Thymus (tissue), 14 donors: ENCODE measurements at places on chromosomes 16 and 17.

DNA sequence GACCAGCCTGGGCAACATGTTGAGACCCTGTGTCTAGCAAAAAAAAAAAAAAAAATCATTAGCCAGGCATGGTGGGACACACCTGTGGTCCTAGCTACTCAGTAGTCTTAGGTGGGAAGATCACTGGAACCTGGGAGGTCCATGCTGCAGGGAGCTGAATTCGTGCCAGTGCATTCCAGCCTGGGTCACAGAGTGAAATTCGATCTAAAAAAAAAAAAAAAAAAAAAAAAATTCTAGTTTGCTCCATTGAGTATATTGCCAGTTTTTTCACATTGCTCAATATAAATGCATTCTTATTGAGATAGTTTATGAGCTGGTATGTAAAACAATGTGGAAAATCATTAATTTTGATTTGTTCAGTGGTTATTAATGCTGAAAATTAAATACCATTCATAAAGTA is 52.0 kb downstream of the ABHD15 start:
- DNase-seq, result no peak

DNA sequence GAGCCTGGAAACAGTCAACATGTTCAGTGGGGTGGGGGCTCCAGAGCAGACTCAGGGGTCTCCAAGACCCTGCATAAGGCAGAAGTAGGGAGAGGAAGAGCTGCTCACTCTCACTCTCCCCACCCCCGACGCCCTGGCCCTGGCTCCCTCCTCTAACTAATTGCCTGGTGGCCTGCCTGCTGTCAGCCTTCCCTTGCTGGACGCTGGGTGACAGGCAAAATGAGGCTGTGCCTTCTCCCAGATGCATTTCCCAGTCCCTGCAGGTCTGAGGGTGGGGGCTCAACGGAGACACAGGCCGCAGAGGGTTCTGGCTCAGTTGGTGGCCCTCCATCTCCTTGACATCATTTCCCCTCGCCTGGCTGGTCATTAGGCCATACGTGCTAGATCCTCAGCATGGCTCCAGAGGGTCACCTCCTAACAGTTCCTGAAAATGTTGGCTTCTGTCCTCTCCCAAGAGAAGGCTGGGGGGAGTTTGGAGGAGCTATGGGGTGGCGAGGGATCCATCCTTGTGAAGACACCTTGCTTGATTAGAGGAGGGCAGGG is 1.4 kb downstream of the FMNL1 start:
- no peak for DNase-seq

- DNase-seq, result no peak
Observed at GRCh38 chr17:36823850-36824677, 113.2 kb upstream of the LHX1 start.

DNA sequence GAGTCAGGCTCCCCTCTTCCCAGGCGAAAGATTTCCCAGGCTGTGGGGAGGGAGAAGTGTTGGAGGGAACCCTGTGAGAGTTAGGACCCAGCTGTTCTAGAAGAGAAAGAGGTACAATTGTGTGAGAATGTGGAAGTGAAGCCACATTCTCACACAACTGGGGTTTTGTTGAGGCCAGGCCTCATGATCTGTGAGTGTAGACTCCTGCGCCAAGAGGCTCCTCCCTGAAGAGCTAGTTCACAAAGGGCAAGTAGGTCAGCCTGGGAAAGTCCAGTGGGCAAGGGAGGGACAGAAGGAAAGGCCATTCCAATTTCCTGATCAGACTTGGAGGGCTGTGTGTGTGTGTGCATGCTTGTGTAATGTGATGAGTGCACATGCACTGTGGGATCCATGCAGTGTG is 15.2 kb downstream of the CD300LF start:
- DNase-seq, result no peak

DNA sequence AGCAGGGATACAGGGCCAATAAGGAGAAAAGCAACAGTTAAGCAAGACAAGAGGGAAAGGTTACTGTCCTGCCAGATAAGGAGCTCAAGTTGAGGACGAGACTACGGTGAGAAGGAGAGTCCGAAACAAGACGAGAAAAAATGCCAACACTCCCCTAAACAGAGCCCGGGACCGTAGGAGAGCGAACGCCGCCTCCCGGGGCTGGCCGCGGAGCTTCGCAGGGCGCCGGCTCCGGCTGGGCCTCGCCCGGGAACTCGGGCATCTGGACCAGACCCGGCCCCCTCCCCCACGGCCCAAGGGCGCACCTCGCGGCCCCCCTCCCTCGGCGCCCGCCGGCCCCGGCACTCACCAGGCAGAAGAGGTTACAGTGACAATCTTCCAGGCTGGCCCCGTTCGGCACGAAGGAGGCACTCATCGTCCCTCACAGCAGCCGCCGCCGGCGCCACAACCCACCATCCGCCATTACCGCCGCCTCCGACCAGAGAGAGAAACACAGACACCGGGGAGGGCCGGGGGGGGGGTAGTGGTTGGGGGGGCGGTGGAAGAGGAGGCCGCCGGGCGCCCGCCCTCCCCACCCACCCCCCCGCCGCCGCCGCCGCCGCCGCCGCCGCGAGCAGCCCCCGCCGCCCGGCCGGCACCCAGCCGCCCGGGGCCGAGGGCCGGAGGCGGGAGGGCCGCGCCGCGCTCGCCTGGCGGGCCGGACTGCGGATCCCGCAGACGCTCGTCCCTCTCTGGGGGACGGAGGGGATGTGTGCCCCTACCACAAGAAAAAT is at the start of gene MED13:
Gene MED13, minus strand, starts transcription at position 488 of the 773 bp plus-strand sequence. Its CDS starts 73 bp downstream, at position 415.
- peak; percentile 47 for DNase-seq

GRCh38 chr16:24635900-24636610 is 93.4 kb upstream of the TNRC6A start:
- no peak for DNase-seq

GRCh38 chr16:72844225-72844920 is 203.6 kb downstream of the ZFHX3 start:
- DNase-seq, result no peak

GRCh38 chr16:25575363-25575762 is 116.4 kb upstream of the HS3ST4 start:
- no peak for DNase-seq

DNA sequence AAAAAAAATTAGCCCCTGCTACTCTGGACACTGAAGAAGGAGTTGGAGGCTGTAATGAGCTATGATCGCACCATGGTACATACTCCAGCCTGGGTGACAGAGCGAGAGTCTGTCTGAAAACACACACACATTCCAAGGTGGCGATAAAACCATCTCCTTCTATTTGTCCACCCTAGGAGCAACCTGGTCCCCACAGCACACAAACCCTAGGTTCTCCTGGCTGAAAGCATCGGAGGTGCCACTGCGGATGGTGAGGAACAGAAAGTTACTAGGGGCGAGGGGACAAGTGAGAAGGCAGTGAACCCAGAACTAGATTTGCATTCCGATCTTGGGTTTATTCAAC is 1.4 kb upstream of the ECI1 start:
- DNase-seq, result no peak

GRCh38 chr17:74153821-74154430 is 49.6 kb upstream of the RPL38 start:
- no peak for DNase-seq

- DNase-seq, result no peak
Observed at GRCh38 chr16:79439901-79440300, 160.6 kb downstream of the MAF start.

DNA sequence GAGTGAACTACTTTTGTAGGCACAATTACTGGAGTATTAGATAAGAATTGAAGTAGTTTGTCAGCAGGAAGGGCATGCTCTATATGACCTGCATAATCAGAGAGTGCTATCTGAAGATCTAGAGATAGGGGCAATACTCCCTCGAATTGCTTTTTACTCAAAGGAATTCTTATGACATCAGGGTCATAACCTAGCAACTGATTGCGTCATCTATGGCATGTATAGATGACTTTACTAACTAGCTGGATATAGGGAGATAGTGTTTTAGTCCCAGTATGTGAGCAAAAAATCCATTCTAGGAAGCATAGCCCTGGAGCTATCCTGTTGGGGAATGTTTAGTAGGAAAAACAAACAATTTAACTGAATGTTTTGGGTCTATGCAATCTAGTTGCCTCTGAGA is 109.5 kb upstream of the ZNF267 start:
- no peak for DNase-seq

GRCh38 chr17:51228161-51228560 is 31.7 kb downstream of the MBTD1 start:
- no peak for DNase-seq

DNA sequence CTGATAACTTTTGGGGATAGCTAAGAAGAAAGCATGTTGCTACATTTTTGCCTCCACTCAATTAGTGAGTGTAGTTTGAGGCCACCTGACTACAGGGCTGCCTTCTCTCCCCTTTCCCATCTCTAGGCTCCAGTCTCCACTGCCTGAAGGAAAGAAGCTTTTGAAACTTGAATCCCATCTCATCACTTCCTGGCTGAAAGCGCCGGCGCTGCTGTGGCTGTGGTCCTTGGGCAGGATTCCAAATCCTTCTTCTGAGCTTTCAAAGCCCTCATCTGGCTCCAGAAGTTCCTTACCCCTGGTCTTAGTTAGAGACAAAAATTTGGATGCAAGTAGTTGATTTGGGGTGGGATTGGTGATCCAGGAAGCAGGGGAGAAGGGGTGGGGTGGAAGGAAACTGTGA is 119.4 kb downstream of the FOXL1 start:
- DNase-seq, result no peak

DNA sequence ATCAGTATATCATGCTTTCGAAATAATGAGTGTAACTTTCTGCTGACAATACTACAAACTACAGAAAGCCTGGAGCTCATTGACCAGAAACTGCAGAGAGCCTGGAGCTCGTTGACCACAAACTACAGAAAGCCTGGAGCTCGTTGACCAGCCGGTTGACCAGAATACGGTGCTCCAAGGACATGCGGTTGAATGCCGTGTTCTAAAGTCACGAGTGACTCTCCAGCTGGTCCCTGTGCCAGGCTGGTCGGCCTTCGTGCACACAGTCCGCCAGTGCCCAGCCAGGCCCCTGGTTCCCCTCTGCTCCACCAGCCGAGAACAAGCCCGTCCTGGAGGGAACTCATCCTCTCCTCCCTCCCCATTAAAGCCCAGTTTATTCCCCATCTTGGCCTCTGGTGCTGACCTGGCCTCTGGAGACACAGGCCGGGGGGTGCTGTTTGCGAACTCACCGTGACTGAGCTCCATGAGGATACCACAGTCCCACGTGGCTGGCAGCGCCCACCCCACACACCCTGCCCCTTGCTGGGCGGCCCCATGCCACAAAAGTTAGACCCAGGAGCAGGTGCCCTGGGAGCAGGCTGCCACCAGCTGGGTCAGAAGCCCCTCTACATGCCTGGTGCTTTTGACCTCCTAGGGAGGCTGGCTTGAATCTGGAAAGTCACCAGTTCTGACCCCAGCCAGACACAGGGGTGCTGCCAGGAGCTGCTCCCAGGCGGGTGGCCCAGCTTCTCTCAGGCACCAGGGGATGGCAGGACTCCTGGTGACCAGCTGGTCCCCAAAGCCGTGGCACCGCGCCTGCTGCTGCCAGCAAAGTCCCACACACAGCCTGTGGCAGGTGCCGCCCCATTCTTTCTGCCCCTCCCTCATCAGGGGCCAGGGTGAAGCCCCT is 15.5 kb upstream of the CDH15 start:
- DNase-seq, result no peak

- no peak for DNase-seq
Observed at GRCh38 chr16:4586291-4586690, 28.4 kb downstream of the UBALD1 start.

GRCh38 chr16:85028685-85029407 is 1.3 kb downstream of the KIAA0513 start:
- no peak for DNase-seq

GRCh38 chr16:19601083-19601976 is 45.8 kb downstream of the VPS35L start:
- DNase-seq, result peak; percentile 17

DNA sequence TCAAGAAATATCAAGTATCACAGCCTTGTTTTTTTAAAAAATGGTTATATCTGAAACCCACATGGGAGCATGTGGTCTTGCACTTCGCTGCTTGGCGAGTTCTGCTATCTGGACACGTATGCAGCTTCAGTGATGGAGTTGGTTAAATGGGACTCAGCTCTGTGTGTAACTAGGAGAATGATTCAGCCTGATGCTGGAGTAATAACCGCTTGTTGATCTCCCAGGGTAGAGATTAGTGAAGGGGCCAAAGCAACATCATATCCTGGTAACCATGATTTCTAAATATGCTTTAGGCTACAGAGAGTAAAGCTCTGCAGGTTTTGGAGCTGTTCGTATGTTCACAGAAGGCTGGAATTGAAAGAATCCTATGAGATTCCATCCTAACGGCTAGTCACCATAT is 63.2 kb downstream of the IQCK start:
- DNase-seq, result no peak

- no peak for DNase-seq
Observed at GRCh38 chr16:52499060-52499440, 47.9 kb downstream of the TOX3 start.

- no peak for DNase-seq
Observed at GRCh38 chr16:83934684-83934977, 18.4 kb upstream of the OSGIN1 start.

GRCh38 chr16:83899272-83899897 is 470 bp downstream of the MLYCD start:
- DNase-seq, result peak; percentile 9

- no peak for DNase-seq
Observed at GRCh38 chr17:45740553-45741330, 43.4 kb upstream of the CRHR1 start.

DNA sequence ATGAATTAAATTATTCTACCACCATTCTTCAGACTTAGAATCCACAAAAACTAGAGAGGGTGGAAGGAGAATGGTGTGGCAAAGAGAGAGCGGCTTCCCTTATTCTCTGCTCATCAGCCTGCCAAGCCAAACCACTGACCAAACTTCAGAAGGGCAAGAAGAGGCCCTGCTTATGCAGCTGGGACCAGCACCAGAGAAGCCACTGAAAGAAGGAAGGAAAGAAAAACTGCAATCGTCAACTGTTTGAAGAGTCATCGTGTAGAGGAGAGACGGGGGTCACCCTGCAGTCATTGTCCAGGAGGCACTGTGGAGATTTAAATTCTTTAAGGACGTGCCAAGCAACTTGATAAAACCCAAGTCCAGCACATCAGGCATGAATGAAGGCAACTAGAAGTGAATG is 15.6 kb downstream of the PMP22 start:
- no peak for DNase-seq

DNA sequence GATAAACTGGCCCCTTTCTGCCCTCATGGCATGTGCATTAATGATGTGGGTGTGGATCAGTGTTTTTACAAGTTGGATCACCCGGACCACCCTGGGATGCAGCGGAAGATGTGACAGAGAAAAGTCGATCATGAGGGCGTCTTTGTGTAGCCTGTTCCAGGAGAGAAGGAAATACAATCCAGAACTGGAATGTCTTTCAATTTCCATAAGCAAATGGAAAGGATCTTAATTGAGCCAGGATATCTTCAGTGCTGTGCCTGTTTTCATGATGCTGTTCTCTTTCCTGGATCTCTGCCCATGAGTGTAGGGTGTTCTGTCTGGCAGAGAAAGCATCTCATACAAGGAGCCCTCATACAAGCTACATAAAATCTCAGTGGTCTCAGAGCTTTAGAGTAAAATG is 481.4 kb downstream of the XYLT1 start:
- no peak for DNase-seq
